HCEC 1CT (cell line): ENCODE measurements at places on chromosomes 5 and 9.

DNA sequence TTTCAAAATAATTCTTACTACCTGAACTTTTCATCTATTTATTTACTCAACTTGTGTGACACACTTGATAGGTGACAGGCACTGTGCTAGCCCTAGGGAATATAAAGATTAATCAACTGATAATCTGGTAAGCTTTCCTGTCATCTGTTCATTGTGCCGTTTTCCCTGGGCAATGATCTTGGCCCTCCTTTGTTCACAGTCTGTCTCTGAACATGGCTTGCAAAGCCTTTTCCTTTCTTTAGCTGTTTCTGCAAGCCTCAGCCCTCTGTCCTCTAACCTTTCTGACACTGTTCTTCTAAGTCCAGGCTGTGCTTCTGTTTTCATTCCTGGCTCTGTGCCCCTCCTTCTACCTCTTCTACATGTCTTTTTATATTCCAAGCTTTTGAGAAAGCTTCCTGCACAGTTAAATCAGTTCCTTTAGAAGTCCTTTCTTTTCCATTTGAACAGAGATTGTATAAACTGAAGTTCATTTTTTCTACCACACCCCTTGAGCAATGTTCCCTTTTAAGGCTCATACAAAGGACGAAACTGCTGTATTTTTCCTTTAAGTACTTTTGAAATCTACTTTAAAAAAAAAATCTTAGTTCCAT lies 803.0 kb upstream of the ZNF608 start:
- DNase-seq, result peak; percentile 50

DNA sequence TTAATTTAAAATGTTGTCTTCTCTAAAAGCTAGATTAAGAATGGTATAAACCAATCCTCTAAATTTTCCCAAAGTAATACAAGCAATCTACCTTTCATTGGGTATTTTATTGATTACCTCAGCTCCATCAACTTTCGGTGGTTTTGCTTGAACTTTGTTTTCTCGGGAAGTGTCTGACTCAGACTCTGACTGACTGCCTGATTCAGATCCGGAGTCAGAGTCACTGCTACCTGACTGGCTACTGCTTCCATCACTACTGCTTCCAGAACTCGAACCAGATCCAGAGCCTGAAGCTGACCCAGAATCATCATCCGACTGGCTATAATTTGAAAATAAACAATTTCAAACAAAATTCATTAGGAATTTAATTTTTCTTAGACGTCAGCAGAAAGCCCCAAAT lies 24.0 kb downstream of the CHD1 start:
- DNase-seq, result peak; percentile 61

DNA sequence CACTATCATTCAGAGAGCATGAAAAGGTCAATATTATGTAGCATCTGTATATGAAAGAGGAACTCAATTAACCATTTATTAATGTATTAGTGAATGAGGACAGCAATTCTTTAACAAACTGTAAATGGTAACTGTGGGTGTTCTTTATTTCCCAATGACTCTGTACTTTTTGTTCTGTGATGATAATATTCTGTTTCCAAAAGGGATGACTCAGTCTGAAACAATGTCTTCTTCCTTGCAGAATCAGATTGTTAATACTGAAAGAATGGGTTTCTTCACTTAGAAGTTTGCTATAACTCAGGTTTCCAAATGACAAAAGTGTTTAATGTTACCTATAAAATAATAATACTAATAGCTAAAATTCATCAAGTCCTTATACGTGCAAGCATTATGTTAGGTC lies 1518.7 kb upstream of the WWC1 start:
- peak; percentile 61 for DNase-seq

- DNase-seq, result no peak
Measured at GRCh38 chr5:122757285-122757684, 17.6 kb upstream of the SNX2 start.

DNA sequence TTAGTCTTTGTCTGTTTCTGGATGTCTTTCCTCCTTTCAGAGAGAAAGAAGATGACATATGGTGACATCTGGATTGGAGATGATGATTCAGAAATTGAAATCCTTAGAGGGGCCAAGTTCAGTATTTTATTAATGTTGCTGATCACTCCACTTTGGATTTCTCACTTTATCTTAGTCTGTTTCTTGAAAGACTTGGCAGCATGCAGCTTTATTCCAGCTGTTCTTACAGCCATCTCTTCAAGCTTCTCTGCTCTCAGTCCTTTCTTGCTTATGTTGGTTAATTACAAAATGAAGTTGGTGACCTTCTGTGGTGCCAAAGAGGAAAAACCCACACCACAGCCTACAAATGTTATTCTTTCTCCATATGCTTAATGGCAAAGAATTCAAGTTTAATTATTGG lies 62.1 kb downstream of the SNCAIP start:
- no peak for DNase-seq

- no peak for DNase-seq
Measured at GRCh38 chr9:123523001-123523400, 167.0 kb downstream of the CRB2 start.

- no peak for DNase-seq
Measured at GRCh38 chr5:141866096-141866495, 12.1 kb downstream of the PCDH1 start.

- no peak for DNase-seq
Measured at GRCh38 chr9:135335691-135336181, 143.8 kb upstream of the PPP1R26 start.

- DNase-seq, result no peak
Measured at GRCh38 chr5:51404255-51404654, 21.0 kb downstream of the ISL1 start.
